ENCODE measurements at places on chromosomes 12 and 14. TPM values are rescaled to one million over a fixed set of nuclear protein-coding genes. Genes with fewer than 3 reads are reported as not detected.
A peak's percentile ranks its signal among the peaks of the same experiment; 100 is the strongest.

GRCh38 chr12:94172973-94173372 lies 24.6 kb downstream of the PLXNC1 start:
- DNase-seq, result no peak
- H3K36me3 ChIP-seq, result no peaks in the 10 kb centered on the region
- no peak overlapping the region for H3K27ac ChIP-seq
- no peaks in the 10 kb centered on the region for H3K4me1 ChIP-seq

GRCh38 chr12:17342381-17342961 lies 736.5 kb upstream of the LMO3 start:
- H3K27ac ChIP-seq, result no peak overlapping the region
- no peak overlapping the region for H3K4me3 ChIP-seq
- H3K4me1 ChIP-seq, result no peaks in the 10 kb centered on the region
- no peaks in the 10 kb centered on the region for H3K27me3 ChIP-seq
- H3K36me3 ChIP-seq, result no peaks in the 10 kb centered on the region

DNA sequence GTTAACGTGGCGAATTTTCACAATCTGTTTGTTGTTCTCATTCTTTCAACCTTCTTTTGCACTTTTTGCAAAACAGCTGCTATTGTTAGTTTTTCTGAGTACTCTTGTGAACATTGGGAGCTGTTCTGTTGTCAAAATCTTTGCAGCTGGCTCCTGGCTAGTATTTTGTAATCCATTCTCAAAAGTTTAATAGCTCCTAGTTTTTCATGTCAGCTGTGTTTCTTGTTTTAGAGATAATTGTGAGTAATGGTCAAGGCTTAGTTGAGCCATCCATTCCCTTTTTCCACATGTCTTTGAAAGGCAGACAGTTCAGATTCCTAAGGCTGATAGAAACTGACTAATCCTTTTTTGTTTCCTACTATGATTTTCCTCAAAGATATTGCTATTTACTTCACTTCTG lies 39.1 kb upstream of the CRADD start:
- no peaks in the 10 kb centered on the region for H3K27me3 ChIP-seq
- H3K4me1 ChIP-seq, result no peaks in the 10 kb centered on the region
- H3K27ac ChIP-seq, result no peak overlapping the region
- DNase-seq, result no peak
- no peak overlapping the region for H3K4me3 ChIP-seq
- H3K36me3 ChIP-seq, result no peaks in the 10 kb centered on the region

- peaks cover 2% of the 10 kb centered on the region for H3K36me3 ChIP-seq
- H3K4me3 ChIP-seq, result no peak overlapping the region
- no peaks in the 10 kb centered on the region for H3K27me3 ChIP-seq
- H3K27ac ChIP-seq, result no peak overlapping the region
- H3K4me1 ChIP-seq, result no peaks in the 10 kb centered on the region
- DNase-seq, result no peak
Measured at GRCh38 chr12:22738945-22739344, 114.0 kb downstream of the ETNK1 start.

DNA sequence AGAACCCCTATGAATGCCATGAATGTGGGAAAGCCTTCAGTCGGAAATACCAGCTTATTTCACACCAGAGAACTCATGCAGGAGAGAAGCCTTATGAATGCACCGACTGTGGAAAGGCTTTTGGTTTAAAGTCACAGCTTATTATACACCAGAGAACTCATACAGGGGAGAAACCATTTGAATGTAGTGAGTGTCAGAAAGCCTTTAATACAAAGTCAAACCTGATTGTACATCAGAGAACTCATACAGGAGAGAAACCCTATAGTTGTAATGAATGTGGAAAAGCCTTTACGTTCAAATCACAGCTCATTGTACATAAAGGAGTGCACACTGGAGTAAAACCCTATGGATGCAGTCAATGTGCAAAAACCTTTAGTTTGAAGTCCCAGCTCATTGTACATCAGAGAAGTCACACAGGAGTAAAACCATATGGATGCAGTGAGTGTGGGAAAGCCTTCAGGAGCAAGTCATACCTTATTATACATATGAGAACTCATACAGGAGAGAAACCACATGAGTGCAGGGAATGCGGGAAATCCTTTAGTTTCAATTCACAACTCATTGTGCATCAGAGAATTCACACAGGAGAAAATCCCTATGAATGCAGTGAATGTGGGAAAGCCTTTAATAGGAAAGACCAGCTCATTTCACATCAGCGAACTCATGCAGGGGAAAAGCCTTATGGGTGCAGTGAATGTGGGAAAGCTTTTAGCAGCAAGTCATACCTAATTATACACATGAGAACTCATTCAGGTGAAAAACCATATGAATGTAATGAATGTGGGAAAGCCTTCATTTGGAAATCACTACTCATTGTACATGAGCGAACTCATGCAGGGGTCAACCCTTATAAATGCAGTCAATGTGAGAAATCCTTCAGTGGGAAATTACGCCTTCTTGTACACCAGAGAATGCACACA lies 22.3 kb downstream of the ZNF268 start:
- no peaks in the 10 kb centered on the region for H3K27me3 ChIP-seq
- no peak overlapping the region for H3K4me3 ChIP-seq
- peaks cover 25% of the 10 kb centered on the region for H3K36me3 ChIP-seq
- no peaks in the 10 kb centered on the region for H3K4me1 ChIP-seq

DNA sequence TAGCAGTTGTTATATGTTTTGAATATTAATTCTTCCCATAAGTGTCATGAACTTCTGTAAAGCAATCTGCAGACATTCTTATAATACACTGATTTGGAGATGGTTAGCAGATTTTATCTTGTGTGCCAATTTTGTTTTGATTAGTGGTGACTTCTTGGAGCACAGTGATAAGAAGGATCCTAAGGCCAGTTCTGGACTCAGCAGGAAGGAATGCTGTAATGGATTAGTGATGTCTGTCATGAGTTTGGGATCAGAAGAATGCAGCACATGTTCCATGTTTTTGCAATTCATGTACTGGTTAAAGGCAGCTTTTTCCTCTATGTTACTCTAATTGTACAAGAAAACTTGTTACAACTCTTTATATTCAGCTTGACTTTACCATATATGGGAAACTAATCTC lies 91.5 kb downstream of the UNC79 start:
- no peak overlapping the region for H3K4me3 ChIP-seq
- H3K27ac ChIP-seq, result no peak overlapping the region
- no peak for DNase-seq
- H3K27me3 ChIP-seq, result no peaks in the 10 kb centered on the region
- H3K36me3 ChIP-seq, result no peaks in the 10 kb centered on the region

- H3K4me1 ChIP-seq, result no peaks in the 10 kb centered on the region
- peak; percentile 11 for DNase-seq
- H3K27me3 ChIP-seq, result no peaks in the 10 kb centered on the region
- no peak overlapping the region for H3K4me3 ChIP-seq
Measured at GRCh38 chr14:100733152-100733850, 6.6 kb downstream of the DLK1 start.

DNA sequence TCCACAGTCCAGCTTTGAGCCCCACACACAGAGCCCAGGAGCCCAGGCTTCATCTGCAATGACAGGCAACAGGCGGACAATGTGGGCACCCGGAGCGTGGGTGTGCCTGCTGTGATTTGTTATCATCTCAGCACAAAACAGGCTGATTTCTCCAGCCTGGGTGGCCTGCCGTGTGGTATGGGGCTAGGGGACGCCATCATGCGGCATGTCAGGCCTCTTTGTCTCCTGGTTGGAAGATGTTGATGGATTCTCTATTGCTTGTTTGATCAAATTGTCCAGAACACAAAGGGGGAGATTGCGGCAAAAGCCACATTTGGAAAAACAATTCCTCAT lies 147.1 kb downstream of the KIF26A start:
- DNase-seq, result peak; percentile 71
- no peak overlapping the region for H3K27ac ChIP-seq
- H3K27me3 ChIP-seq, result no peaks in the 10 kb centered on the region
- no peaks in the 10 kb centered on the region for H3K36me3 ChIP-seq

The ACTN1 gene
- polyA plus RNA-seq, result 378 TPM

The CLEC4C gene
- not detected for polyA plus RNA-seq

The NTF3 gene
- 7.5 TPM for polyA plus RNA-seq

DNA sequence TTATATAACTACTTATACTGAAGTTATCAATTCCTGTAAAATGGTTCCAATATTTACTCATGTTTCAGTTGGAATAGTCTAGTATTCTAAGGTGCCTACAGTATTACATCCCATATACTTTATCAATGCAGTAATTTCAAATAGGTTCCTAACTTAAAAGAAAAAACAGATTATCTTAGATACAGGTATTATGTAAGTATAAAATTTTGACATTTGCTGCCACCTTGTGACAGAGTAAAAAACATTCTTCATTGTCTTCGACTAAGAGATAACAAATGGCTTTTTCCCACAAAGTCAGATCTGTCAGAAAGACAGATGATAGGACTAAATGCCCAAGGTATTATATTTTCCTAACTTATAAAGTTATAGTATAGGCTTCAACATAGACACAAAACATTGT lies 78.7 kb downstream of the TXNDC16 start:
- DNase-seq, result no peak
- no peak overlapping the region for H3K4me3 ChIP-seq
- no peaks in the 10 kb centered on the region for H3K4me1 ChIP-seq
- no peaks in the 10 kb centered on the region for H3K27me3 ChIP-seq

The CLEC4D gene
- not detected for polyA plus RNA-seq

- peaks cover 4% of the 10 kb centered on the region for H3K4me1 ChIP-seq
- DNase-seq, result peak; percentile 81
Measured at GRCh38 chr14:96039633-96040311, 610 bp downstream of the C14orf132 start.

The TMPRSS12 gene
- polyA plus RNA-seq, result not detected

The WSCD2 gene
- 0.75 TPM for polyA plus RNA-seq

The REP15 gene
- polyA plus RNA-seq, result 0.87 TPM

DNA sequence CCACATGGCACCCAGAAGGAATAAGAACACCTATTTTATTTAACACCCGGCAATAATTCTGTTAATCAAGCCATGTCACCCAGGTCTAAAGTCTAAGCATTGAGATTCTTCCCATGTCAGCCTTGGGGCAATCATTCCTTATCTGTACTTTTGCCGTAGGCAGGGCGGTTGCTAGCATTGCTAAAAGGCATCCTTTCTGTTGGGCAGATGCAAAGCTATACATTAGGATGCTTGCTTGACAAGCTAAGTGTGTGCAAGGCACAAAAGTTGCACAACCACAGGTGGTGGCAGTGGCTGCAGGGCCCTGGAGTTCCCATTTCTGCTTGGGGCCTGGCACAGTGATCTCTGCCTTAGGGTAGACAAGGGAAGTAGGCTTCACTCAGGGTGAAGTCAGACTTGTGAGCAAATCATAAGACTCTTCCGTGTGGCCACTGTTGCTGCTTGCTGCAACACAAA lies 12.5 kb upstream of the GALNT6 start:
- H3K27ac ChIP-seq, result no peak overlapping the region
- H3K4me1 ChIP-seq, result no peaks in the 10 kb centered on the region
- H3K36me3 ChIP-seq, result no peaks in the 10 kb centered on the region
- no peak overlapping the region for H3K4me3 ChIP-seq

DNA sequence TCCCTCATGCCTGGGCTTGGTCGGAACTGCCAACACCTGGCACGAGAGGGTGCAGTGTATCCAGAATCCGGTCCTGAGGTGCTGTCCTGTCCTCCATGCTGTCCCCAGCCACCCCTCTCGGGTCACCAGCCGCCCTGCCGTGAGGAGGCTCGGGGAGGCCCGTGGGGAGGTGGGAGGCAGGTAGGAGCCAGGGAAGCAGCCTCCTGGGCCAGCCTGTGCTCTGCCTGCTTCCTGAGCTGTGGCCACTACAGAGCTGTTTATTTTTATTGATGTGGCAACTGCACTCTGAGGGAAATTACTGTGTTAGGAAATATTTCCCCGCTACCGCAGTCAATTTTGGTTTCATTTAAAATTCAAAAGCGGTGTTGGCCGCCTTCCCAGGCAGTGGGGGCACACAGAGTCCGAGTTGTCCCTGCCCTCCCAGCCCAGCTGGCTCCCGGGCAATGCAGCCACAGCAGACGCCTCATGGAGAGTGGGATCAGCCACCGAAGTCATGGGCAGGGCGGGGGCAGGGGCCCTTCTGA lies 18.3 kb downstream of the NOC4L start:
- no peak overlapping the region for H3K4me3 ChIP-seq
- H3K36me3 ChIP-seq, result peaks cover 2% of the 10 kb centered on the region
- H3K4me1 ChIP-seq, result no peaks in the 10 kb centered on the region
- no peak overlapping the region for H3K27ac ChIP-seq

The SCN8A gene
- polyA plus RNA-seq, result under 0.01 TPM

The CMKLR1 gene
- 11.6 TPM for polyA plus RNA-seq

The RHOJ gene
- polyA plus RNA-seq, result 22.7 TPM

The FLVCR2 gene
- 7.6 TPM for polyA plus RNA-seq

The RITA1 gene
- 10.8 TPM for polyA plus RNA-seq

GRCh38 chr12:83954956-83955601 lies 957.5 kb downstream of the SLC6A15 start:
- no peak for DNase-seq
- H3K27ac ChIP-seq, result no peak overlapping the region
- H3K4me3 ChIP-seq, result no peak overlapping the region
- no peaks in the 10 kb centered on the region for H3K4me1 ChIP-seq
- H3K27me3 ChIP-seq, result no peaks in the 10 kb centered on the region
- no peaks in the 10 kb centered on the region for H3K36me3 ChIP-seq

DNA sequence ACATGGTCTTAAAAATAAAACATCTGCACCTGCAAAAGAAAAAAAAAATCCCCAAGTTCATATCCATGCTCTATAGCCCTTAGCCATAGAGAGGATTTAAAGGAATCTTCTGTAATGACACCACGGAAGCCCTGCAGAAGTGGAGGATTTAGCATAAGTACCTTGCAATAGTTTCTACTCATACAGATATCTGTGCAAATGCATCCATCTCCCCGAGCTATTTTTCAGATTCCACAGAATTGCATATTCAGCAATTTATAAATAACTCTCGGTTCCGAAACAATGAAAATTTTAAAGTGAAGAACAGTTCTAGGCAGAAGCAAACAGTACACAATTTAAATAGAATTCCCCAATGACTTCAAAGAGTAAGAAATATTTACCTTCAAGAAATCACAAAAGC lies 424 bp downstream of the IGF1 start:
- DNase-seq, result no peak
- H3K27me3 ChIP-seq, result no peaks in the 10 kb centered on the region
- H3K27ac ChIP-seq, result no peak overlapping the region

DNA sequence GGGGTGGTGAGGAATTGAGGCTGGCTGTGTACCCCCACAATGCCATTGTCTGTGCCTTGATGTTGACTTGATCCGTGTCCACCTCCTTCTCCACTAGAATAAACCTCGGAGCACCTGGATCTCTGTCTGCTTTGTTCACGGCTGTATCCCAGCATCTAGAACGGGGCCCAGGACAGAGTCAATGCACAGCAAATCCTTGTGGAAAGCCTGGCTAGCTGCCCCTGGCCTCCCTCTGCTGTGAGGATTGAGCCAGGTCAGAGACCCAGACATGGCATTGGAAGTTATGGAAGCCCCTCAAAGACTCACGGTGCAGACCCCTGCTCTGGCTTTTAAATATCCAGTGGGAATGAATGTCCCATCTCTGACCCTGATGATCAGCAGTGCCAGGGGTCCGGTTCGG lies 109.2 kb downstream of the SCARB1 start:
- peak overlapping the region; percentile 14 for H3K27ac ChIP-seq
- no peaks in the 10 kb centered on the region for H3K4me1 ChIP-seq
- H3K27me3 ChIP-seq, result no peaks in the 10 kb centered on the region
- DNase-seq, result no peak
- H3K36me3 ChIP-seq, result no peaks in the 10 kb centered on the region
- no peak overlapping the region for H3K4me3 ChIP-seq

GRCh38 chr12:89225808-89226411 lies 126.4 kb downstream of the DUSP6 start:
- H3K4me1 ChIP-seq, result no peaks in the 10 kb centered on the region
- no peak overlapping the region for H3K27ac ChIP-seq
- no peaks in the 10 kb centered on the region for H3K27me3 ChIP-seq
- DNase-seq, result no peak

The KCNA1 gene
- polyA plus RNA-seq, result not detected
